ENCODE measurements at places on chromosomes 5 and 9.

- DNase-seq = no peak
These were observed 691 bp downstream of the DMXL1 start for GRCh38 chr5:119071561-119071995.

DNA sequence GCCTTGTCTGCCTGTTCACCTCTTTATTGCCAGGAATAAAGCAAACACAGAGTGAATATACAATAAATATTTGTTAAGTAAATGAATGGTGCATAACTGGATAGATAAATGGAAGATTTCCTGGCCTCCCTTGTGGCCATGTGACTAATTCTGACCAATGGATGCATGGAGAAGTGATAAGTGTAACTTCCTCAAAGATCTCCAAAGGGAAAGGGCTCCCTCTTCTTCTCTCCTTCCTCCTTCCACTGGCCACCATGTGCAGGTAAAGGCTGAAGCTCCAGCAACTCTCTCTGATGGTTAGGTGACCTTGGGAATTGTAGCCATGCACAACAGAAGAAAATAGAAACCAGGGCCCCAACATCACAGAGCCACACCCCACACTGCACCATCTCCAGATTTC lies 174.4 kb downstream of the EBF1 start:
- DNase-seq = no peak

- no peak for DNase-seq
These were observed 29.8 kb upstream of the GNE start for GRCh38 chr9:36288070-36288469.

DNA sequence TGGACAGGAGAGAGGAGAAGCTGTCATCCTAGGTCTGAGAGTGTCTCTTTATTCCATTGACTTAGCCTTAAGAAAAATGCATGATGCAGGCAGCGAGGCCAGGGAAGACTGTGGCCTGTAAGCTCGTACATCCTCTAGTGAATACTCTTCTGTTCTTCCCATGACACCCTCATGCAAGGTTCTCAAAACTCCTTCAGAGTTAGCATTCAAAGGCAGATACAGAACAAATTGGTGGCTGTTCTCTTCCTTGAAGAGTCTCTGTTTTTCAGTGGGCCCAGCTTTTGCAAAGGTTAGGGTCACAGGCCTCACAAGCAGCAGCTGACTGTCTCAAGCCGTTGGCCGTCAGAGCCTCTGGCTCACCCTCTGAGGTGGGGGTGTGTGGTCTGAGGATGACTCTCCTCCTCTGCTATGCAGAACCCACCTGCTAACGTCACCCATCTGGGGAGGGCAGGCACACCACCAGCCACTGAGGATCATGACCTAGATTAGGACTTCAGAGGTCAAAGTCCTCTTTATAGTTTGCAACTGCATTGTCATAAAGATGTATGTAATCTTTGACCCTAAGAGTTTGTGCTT lies 15.1 kb downstream of the ADCY2 start:
- DNase-seq = no peak

DNA sequence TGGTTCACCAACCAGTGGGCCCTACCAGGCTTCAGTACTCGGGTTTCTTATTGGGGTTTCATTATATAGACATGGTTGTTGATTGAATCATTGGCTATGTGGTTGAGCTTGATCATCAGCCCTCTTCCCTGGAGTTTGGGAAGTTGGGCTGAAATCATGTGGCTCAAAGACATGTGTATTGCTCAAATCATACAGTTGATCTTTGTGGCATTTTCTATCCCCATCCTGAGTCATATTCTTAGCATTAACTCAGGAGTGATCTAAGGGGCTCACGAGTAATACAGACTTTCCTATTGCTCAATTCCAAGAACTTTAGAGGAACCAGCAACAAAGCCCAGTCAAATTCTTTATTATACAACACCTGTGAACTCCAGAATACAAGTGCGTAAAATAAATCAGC lies 66.2 kb downstream of the SMC5 start:
- no peak for DNase-seq

DNA sequence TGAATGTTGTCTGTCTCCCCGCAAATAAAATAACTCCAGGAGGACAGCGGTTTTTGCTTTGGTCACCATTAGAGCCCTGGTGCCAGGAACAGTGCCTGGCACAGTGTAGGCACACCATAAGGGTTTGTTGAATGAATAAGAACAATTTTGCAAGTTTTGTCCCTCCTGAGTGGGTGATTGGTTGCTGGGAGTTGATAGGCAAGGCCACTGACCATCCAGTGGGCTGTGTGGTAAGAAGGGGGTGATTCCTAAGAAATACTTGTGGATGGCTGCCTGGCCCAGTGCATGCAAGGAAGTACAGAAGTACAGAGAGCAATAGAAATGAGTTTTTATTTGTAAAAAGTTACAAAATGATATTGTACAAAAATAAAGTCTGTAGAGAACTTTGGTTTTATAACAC lies 27.5 kb downstream of the GDNF start:
- no peak for DNase-seq

DNA sequence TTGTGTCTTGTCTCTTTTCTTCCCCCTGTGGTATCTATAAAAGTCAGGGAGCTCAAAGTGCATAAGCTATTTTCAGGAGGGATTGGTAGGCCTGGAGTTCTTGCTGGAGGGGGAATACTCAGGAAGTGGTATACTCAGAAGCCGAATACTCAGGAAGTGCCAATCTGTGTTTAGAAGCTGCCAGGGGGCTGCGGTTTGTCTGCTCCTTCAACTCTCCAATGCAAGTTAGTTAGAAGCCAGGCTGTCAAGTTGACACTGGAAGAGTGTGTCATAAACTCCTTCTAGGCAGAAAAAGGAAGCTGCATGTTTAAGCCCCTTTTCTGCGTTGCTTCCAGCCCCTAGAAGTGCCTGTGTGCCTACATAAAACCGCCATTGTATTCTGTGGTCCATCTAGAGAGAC lies 366.5 kb downstream of the TAF11L14 start:
- DNase-seq = no peak

DNA sequence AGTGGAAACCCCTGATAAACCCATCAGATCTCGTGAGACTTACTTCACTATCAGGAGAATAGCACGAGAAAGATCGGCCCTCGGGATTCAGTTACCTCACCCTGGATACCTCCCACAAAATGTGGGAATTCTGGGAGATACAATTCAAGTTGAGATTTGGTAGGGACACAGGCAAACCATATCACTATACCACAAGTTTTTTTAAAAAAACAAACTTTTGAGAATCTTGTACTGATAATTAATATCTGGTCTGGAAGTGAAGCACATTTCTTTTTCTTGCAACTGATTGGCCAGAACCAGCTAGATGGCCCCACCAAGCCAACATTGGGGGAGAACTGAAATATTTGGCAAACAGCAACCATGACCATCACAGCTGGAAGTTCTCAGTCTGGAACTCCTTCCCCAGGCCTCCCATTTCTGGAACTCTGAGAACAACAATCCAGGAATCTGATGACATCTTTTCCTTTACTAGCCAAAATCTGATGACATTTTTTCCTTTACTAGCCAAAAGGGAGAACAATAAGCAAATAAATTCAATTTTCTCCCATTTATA lies 51.8 kb upstream of the CDKN2B start:
- no peak for DNase-seq

DNA sequence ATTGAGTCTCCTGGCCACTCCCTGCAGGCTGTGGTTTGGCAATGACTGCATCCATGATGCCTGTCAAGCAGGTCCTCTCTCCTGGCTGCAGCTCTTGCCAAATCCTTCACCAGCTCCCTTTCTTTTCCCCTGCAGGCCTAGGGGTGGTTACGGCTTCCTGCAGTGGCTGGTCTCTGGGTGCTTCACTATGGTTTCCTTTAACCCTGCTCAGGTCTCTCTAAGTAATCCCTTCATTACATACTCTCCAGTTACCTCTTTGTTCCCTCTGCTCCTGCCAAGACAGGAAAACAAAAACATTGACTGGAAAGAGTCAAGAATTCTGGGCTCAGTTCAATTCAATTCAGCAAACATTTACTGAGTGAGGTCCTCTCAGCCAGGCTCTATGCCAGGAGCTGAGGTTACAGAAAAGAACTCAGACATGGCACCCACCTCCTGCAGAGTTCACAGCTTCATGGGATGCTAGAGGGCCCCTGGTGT lies 19.8 kb upstream of the PTPN3 start:
- no peak for DNase-seq

DNA sequence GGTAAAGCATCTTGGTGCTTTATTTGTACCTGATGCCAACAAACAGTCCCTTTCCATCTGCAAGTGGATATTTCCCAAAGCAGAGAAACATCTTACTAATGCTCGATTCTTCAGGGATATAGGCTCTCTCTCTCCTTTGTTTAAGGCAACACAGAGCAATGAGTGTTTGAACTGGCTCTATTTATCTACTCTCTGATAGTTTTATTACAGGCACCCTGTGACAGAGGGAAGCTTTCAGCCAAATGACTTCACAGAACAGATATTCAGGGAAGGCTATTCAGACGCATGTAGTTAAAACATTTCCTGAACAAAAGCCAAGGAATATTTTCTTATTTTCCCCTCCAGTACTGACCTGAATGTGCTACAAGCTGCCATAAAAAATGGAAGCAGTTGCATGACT lies 141.8 kb downstream of the YIPF5 start:
- no peak for DNase-seq

- no peak for DNase-seq
These were observed 43.9 kb downstream of the MAP1B start for GRCh38 chr5:72151169-72151568.

DNA sequence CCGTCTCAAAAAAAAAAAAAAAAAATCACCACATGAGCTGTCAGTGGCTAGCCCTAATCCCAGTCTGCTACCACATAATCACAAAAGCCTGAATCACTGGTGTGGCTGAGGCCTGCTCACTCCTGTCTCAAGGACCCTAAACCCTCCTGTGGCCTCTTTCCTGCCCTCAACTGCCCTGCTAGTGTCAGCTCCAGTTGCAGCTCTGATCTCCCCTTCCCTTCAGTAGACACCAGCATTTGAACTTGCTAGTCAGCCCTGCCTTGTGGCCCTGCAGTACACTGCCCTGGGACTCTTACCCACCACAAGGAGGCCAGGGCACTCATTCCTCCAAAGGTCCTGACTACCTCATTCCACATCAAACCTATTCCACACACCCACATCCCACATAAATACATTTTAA lies 9.5 kb upstream of the P4HA2 start:
- no peak for DNase-seq

Data from putamen (tissue), 1 donor.